Mammary epithelial cell (primary cell): ENCODE measurements at places on chromosomes 13 and 19.
A peak's percentile ranks its signal among the peaks of the same experiment; 100 is the strongest.

- no peak for DNase-seq
These were observed 96.6 kb downstream of the TEX26 start for GRCh38 chr13:31029102-31029501.

- DNase-seq: no peak
These were observed 66.1 kb downstream of the ZNF93 start for GRCh38 chr19:19966862-19967261.

DNA sequence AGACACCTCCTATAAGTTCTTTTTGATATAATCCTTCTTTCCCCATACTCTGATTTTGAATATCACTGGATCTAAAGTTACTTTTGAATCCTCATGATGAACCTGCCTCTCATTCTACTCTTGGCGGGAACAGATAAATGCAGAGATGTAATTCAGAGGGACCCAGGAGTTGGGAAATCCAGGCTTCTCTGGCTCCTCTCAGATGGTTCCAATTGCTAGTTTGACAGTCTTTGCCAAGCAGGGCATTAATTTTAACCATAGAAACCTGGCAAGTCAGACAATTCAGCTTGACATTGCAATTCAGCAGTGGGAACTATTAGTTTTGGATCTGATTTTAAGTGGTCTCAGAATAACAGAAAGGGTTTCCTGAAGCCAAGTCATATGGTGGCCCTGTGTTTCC, 67.3 kb upstream of the KLF12 start:
- no peak for DNase-seq

DNA sequence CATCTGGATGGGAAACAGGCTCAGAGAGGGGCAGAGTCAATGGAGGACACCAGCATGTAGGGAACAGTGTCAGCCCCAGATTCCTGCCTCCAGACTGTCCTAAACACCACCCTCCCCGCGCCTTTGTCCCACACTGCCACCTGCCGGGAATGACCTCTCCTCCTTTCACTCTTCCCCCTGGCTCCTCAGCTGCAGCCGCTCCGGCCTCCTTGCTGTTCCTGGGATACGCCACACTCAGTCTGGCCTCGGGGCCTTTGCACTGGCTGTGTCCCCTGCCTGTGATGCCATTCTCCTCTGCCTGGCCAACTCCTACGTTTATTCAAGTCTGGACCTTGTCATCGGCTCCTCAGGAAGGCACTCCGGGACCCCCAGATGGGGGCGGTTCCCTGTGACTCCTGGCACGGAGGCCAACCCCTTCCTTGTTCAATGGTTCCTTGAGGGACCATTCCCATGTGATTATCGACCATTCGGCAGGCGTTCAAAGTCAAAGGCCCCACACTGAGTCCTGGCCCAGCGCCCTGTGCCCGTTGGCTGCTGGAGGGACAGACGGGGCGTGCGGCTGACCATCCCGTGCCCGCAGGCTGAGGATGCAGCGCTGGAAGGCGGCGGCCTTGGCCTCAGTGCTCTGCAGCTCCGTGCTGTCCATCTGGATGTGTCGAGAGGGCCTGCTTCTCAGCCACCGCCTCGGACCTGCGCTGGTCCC, 15.8 kb downstream of the FUT6 start:
- no peak for DNase-seq

DNA sequence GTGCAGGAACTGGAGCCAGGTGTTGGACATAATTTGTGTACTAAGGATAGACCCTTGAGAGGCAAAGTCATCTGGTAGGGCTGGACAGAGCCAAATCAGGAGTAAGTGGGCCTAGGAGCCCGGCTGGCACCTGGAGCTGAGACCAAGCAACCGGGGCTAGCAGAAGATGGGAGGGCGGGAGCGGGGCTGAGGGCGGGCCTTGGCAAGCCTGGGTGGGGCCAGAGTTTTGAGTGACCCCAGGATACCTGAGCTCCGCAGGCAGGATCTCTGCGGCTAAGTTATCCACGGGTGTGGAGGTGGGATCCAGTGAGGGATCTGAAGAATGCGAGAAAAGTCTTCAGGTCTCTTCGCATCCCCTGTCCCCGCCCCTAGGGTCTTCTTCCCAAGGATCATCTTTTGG, 8.2 kb downstream of the HOOK2 start:
- DNase-seq: no peak

GRCh38 chr13:30743319-30744055, 8.1 kb downstream of the ALOX5AP start:
- DNase-seq: peak; percentile 95

GRCh38 chr19:43553656-43554055, 20.7 kb downstream of the ZNF575 start:
- no peak for DNase-seq

- DNase-seq: peak; percentile 91
These were observed 13.5 kb upstream of the CCDC97 start for GRCh38 chr19:41296433-41296871.

DNA sequence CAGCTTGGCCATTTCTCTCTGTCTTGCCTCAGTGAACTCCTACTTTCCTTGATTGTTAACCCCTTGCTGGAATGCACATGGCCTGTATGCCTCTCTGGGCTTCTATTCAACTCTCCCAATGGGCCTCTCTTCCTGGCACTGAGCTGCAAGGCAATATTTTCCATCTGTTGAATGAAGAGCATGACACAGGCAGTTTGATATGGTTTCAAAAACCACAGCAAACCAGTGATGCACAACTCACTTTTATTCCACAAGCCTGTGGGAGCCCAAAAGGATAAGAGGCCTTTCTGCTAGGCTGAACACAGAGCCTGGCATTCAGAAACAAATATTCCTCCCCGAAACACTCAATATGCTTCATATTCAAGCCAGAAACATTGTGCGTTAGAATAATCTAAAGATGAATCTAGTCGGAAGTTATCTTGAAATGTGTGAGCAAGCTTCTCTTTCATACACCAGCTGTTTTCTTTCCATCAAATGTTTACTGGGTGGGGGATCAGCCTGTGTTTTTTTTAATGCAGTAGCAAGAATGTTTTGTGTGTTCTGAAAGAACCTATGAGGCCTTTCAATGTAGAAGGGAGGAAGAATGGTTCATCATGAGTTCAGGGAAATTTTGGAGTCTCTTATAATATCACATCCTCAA, 443.1 kb upstream of the SPRY2 start:
- DNase-seq: no peak

GRCh38 chr13:35470671-35471661, 5.5 kb downstream of the MAB21L1 start:
- no peak for DNase-seq

DNA sequence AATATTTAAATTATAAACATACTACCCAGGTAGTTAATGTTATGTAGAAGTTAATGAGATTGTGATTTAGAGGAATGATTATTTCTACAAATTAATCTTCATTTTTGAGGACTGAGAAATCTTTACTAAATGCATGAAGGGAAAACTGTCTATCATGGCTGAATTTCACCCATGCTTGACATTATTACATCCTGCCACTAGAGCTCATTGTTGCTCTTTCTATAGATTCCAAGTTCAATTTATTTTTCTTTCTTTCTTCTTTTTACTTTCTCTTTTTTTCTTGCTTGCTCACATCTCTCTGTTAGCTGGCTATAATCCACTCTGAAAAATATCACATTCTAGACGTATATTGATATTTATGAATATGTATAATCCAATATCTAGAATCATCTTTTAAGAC, 505.0 kb upstream of the KLHL1 start:
- no peak for DNase-seq

- no peak for DNase-seq
These were observed 260.0 kb downstream of the FGF14 start for GRCh38 chr13:102141625-102142472.

- peak; percentile 89 for DNase-seq
These were observed 6.5 kb upstream of the S1PR4 start for GRCh38 chr19:3171894-3172672.

DNA sequence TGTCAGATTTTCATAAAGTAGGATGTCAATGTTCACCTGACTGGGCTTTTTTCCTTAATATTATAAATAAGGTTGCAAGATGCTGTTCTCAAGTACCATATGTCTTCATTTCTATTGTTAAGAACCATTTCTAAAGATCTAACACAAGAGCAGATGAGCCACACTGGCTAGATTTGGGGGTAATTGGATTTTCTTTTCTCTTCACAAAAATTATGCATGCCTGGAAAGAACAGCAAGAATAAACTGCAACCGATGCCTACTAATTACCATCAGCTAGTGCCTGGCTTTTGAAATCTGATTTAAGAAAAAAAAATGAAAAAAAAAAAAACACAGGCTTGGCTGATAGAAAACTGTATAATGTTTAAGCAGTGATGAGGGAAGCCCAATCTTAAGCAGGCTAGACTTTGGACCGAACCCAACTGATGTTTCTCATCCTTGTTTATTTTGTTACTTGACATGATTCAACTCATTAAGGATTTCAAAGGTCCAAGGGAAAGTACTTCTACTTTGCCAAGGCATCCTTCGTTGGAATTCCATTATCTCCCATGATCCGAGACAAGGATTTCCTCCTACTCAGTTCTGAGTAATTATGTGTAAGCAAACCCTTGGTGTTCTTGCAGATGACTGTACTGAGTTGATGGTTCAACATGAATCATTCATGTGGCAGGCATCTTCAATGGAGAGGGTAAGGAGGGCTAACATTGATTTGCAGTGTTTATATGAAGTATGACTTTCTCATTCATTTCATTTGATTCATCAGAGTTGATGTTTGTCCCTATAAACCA, 300.5 kb downstream of the SPRY2 start:
- DNase-seq: peak; percentile 99

DNA sequence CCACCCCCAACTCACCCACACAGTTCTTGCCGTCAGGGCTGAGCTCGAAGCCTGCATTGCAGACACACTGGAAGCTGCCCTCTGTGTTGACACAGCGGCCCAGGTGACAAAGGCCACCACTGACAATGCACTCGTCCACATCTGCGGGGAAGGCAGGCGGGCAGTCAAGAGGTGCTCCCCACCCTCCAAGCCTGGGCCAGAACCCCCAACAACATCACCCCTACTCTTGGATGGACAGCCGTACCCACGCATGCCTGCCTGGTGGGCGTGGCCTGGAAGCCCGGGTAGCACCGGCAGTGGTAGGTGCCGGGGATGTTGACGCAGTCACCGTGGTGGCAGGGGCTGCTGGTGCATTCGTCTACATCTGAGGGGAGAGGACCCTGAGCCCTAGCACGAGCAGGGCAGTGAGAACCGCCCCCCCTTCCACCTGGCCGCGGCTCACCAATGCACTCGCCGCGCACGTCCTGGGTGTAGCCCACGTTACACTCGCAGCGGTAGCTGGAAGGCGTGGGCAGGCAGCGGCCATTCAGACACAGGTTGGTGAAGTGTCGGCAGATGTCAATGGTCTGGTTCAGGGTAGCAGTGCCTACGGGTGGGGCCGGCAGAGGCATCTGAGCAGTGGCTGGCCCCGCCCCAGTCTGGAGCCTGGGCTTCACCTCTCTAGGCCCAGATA, 13.3 kb downstream of the FBN3 start:
- DNase-seq: no peak

DNA sequence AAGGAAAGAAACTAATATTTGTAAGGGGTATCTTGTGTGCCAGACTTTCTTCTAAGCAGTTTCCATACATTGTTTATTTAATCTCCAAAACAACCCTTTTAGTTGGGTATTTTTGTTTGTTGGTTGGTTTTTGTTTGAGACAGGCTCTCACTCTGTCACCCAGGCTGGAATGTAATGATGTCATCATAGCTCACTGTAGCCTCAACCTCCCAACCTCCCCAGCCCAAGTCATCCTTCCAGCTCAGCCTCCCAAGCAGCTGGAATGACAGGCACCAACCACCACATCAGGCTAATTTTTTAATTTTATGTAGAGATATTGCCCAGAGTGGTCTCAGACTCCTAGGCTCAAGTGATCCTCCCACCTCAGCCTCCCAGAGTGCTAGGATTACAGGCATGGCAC, 41.2 kb upstream of the LSM14A start:
- no peak for DNase-seq

DNA sequence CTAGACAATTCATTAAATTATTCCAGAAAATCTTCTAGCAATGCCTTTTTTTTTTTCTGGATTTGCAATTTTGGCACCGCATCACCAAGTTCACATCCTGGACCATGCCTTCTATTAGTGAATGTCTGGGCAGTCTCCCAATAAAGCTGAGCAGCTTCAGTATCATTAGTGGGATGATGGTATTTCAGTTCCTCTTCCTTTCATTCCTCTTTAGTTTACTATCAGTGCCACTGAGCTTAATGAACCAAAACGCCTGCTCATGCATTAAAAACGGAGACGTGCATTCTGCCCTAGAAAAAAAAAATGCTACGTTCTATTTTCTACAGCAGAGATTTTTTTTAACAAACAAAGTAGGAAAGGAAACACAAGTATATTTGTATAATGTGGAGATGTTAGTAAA, 343.0 kb downstream of the PCDH9 start:
- DNase-seq: no peak

GRCh38 chr13:56653043-56653442, 487.7 kb upstream of the PRR20A start:
- DNase-seq: no peak

DNA sequence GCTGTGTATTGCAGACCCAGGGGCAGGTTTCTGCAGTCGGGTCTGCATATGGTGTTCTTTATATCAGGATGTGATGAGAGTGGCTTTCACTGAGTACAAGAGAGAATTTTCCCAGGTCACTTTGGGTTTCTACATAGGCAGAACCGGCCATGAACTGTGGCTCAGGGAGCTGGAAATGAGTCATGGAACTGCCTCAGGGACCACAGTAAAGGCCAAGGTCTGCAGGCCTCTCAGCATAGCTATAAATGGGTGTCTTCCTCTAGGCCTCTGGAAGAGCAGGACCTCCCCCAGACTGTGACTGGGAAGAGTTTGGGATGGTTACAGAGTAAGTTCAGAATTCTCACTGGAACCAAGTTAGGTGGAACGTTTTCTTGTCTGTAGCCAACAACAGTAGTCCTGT, 51.8 kb upstream of the ZNF681 start:
- no peak for DNase-seq

DNA sequence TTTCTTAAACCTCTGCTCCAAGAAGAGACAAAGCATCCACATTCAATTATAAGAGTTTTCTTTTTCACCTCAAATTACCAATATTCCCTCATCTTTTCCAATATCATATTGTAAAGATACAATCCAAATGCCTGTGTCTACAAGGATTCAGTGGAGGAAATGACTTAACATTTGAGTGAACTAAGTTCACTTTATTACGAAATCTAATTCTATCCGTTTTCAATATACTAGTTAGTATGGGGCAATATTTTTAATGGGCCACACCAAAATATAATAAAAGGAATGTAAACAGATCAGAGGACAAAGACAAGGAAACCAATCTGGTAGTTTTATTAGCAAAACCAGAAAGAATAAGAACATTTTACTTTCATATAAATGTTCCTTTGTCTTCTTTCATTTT, 136.0 kb downstream of the DCLK1 start:
- peak; percentile 2 for DNase-seq

GRCh38 chr13:50200988-50201387, 185.7 kb downstream of the KCNRG start:
- DNase-seq: no peak

DNA sequence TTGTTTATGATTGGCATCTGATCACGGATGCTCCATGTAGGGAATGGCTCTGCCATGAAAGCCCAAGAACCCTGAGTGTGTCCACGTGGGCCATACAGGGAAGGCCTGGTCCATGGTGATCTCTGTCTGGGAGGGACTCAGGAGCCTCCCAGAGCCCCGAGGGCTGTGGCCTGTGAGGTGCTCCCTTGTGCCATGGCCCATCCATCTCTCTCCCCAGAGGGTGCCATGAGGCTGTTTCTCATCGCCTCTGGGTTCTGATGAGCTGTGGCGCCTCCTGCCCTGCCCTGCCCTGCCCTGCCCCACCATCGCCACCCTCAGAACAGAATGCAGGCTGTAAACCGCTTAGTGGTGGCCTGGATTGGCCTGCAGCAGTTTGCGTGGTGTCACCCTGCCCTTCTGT, 83.1 kb downstream of the ATP11A start:
- DNase-seq: no peak
